Subcutaneous adipose tissue (tissue), 4 donors: ENCODE measurements at places on chromosomes 5 and 9. TPM values are rescaled to one million over a fixed set of nuclear protein-coding genes. Genes with fewer than 3 reads are reported as not detected.

LCN9 gene
- total RNA-seq = not detected

OTULINL gene
- total RNA-seq = 3.2 TPM

ZNF354C gene
- total RNA-seq = 7.5 TPM

C9orf153 gene
- 0.17 TPM for total RNA-seq

PDCD1LG2 gene
- 3.4 TPM for total RNA-seq

ADAMTSL2 gene
- 0.75 TPM for total RNA-seq
